ENCODE measurements at places on chromosomes 5 and 9.

GRCh38 chr5:80885396-80886000 lies 74.7 kb upstream of the RASGRF2 start:
- no peak for DNase-seq

GRCh38 chr9:79284081-79284480 lies 287.7 kb upstream of the TLE4 start:
- no peak for DNase-seq

- DNase-seq, result no peak
Observed at GRCh38 chr5:90853750-90854149, 295.2 kb downstream of the ADGRV1 start.

DNA sequence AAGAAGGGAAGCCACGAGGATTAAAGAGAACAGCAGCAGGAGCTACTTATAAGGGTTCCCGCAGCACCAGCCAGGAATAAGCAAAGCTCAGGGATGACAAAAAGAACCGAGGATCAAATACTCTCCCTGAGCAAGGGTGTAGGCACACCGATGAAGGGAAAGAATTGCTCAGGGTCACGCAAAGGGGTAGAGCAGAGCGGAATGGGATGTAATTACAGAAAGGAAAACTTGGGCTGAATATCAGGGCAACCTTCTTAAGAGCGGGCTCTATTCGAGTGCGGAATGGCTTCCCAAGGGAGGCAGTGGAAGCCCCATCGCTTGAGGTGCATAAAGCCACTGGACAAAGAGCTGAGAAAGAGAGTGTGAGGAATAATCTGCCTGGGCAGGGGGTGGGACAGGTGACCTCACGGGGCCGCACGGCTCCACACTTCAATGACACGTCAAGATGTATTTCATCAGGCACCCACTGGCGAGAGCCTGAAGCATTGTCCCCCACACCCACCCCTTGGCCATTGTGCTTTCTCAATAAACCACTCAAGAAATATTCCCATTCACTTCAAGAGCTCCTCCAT lies 162.2 kb downstream of the EBF1 start:
- no peak for DNase-seq

DNA sequence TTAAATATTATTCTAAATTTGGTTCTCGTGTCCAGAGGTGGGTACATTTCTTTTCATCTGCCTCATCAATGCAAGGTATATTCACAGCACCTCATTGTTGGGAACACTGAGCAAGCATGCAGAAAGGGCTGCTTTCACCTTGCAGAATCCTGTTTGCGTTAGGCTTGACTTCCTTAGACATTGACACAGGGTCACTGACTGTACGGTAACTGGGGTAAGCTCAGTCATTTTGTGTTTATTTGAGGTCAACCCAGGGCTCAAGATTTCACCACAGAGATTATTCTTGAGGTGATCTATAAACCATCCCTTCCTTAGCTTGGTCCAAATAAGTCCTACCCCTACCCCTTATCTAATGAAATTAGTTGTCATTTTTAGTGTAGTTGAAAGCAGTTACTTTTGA lies 1.7 kb upstream of the PTPDC1 start:
- DNase-seq, result no peak
